Omental fat pad (tissue), 4 donors: ENCODE measurements at places on chromosomes 5 and 9.

GRCh38 chr5:135467871-135468485 is 15.8 kb upstream of the TIFAB start:
- no peak for DNase-seq

- DNase-seq = no peak
Observed at GRCh38 chr5:43037636-43038495, 2.3 kb downstream of the ANXA2R start.

GRCh38 chr5:131209506-131210150 is 38.9 kb downstream of the LYRM7 start:
- DNase-seq = no peak

DNA sequence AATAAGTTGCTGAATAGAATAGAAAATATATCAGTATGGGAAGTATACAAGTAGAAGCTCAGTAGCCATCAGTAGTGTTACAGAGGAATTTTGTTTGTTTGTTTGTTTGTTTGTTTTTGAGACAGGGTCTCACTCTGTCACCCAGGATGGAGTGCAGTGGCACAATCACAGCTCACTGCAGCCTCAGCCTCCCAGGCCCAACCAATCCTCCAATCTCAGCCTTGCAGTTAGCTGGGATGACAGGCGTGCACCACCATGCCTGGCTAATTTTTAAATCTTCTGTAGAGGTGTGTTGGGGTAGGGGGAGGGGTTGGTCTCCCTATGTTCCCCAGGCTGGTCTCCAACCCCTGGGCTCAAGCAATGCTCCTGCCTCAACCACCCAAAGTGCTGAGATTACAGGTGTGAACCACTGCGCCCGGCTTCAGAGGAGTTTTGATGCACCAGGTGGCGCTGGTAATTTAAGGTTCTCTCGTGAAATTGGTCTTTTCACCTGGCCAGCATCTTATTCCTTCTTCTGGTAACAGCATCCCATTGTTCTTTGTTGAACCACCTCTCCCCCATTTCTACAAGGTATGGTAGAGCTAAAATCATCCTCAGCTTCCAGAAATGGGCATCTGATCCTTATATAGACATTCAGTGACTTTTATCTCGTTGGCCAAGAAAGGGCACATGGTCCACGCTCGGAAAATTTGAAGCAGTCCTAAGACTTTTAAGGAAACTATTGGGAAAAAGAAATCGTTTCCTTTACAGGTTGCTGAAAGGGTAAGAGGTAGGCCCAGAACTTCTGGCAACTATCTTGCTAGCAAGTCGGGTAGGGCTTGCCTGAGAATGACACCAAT is 157.1 kb downstream of the ARRDC3 start:
- DNase-seq = no peak

- DNase-seq = no peak
Observed at GRCh38 chr5:173108914-173109313, 35.4 kb upstream of the BNIP1 start.
